H4 (cell line): ENCODE measurements at places on chromosomes 2 and 18.
A peak's percentile ranks its signal among the peaks of the same experiment; 100 is the strongest.

DNA sequence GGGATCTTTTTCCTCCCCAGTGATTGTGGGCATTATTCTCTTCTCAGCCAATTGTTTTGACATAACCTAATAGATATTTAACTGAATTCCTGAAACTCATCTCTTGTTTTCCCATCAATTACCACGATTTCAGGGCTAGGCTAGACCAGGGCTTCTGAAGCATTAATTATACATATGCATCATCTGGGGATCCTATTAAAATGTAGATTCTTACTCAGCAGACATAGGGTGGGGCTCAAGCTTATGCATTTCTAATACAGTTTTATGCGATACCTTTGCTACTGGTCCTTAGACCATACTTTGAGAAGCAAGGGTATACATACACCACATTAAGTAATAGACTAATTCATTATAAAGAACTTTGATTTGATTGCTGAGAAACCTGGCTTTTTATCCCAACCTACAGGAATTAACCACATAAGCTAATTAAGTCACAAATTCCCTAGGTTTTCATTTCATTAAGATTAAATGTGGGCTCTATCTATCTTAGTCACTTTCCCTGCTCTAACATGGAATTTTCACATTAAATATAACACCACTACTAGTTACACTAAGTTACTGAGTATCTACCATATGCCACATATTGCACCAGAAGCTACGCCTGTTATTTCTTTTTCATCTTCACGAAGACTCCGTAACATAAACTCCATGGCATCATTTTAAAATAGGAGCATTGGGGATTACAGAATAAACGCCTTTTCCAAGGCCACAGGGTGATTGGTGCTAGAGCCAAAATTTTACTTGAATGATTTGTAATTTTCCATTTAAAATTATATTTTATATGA lies 417.5 kb downstream of the DPP10 start:
- DNase-seq, result no peak

DNA sequence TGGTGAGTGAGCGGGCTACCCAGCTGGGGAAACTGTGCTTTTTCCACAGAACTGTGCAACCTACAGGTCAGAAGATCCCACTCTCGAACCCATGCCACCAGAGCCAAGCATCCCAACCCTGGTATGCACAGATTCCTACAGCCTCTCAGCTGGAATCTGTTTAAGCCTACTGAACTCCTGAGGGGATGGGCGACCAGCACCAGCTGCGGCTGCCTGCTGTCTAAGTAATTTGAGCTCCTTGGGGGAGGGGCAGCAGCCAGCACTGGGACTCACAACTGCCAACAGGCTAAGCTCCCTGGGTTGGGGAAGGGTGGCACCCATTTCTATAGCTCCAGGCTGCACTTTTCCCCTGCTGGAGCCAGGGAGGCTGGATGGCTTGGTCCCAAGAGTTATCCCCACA lies 11.8 kb downstream of the CYP27C1 start:
- DNase-seq, result peak; percentile 96

- DNase-seq, result no peak
Observed at GRCh38 chr2:47535996-47536395, 133.0 kb downstream of the MSH2 start.

GRCh38 chr2:47056868-47057686 lies 98.0 kb downstream of the STPG4 start:
- no peak for DNase-seq

- no peak for DNase-seq
Observed at GRCh38 chr2:234267534-234267933, 217.0 kb downstream of the SPP2 start.

GRCh38 chr2:157324331-157324843 lies 1.2 kb downstream of the ERMN start:
- no peak for DNase-seq

GRCh38 chr2:68482296-68482820 lies 15.0 kb downstream of the APLF start:
- DNase-seq, result no peak

GRCh38 chr2:14901737-14902136 lies 269.2 kb downstream of the LRATD1 start:
- DNase-seq, result no peak

- no peak for DNase-seq
Observed at GRCh38 chr2:217555081-217555876, 447.5 kb downstream of the TNS1 start.

GRCh38 chr2:176137906-176138305 lies 8.4 kb downstream of the HOXD8 start:
- DNase-seq, result no peak

- DNase-seq, result no peak
Observed at GRCh38 chr2:32706815-32707579, 79.1 kb downstream of the TTC27 start.

- DNase-seq, result peak; percentile 21
Observed at GRCh38 chr2:133063775-133064174, 393.8 kb upstream of the LYPD1 start.

- peak; percentile 42 for DNase-seq
Observed at GRCh38 chr2:228318218-228318617, 136.7 kb upstream of the SPHKAP start.

DNA sequence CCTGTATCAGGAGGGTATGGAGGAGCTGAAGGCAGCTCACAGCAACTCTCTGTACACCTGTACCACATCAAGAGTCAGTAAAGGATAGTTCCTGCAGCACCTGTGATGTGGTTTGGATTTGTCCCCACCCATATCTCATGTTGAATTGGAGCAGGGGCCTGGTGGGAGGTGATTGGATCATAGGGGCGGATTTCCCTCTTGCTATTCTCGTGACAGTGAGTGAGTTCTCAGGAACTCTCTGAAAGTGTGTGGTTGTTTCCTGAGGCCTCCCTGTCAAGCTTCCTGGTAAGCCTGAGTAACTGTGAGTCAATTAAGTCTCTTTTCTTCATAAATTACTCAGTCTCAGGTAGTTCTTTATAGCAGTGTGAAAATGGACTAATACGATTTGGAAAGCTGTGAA lies 28.9 kb downstream of the OSBPL1A start:
- DNase-seq, result no peak

- DNase-seq, result no peak
Observed at GRCh38 chr2:183348492-183348891, 224.2 kb downstream of the NUP35 start.

DNA sequence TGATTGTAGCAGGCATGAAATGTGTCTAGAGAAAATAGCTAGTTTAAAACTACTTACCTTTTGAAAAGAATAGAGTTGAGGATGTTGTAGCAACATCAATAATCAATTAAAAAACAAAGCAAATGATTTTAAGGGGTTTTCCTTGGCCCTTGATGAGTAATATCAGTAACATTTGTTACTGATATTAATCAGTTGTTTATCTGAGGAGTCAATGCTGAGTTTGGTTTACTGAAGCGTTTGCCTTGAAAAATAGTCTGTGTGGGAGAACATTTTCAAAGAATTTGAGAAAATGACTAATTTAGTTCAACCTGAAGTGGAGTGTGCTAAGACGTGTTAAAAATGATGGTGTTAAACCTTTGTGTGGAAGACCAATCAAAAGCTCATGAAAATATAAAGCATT lies 9.3 kb downstream of the PTH2R start:
- no peak for DNase-seq

DNA sequence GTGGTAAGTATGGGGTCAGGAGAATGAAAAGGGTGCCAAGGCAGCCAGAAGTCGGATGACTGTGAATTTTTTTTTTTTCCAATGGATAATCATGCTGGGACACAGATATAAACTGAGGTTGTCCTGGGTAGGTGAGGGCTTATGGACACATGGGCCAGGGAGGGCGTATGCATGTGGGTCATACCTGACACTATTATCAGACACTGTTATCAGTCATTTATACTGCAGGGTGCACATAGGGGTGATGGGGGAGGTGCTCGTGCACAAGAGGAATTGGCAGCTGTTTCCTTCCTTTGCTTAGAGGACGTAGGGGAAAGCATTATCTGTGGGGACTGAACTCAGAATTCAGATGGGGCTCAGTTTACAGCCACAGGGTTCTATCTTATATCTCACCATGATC lies 10.1 kb downstream of the CTIF start:
- no peak for DNase-seq

DNA sequence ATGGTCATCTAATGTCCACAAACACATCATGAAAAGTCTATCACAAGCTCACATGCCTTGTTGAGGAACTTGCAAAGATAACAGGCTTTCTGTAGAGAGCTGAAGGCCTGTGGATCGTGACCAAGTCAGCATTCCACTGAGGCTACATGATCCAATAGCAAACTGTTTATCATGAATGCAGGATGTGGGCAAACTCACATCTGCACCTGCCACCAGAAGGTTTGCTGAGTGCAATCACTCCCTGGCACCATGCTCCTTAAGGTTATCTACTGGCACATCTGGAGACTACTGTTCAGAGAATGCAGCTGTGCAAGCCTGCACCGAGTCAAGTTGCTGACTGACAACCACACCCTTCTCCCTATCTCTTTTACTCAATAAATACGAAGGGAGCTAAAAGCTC lies 67.3 kb upstream of the ACAA2 start:
- DNase-seq, result no peak

DNA sequence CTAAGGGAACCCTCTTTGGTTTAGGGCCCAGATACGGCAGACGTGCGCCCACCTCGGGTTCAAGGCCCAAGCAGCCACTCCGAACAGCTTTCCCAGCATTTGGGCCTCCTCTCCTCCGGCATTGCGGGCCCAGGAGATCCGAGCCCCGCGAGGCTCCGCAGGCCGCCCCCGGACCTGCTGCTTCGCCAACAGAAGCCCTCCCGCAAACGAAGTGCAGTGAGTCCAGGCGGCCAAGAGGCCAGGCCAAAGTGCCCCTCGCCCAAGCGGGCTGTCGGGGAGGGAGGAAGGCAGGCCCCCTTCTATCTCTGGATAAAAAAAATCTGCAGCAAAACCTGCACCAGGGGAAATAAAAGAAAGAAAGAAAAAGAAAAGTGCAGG lies 6.0 kb downstream of the EN1 start:
- DNase-seq, result no peak

DNA sequence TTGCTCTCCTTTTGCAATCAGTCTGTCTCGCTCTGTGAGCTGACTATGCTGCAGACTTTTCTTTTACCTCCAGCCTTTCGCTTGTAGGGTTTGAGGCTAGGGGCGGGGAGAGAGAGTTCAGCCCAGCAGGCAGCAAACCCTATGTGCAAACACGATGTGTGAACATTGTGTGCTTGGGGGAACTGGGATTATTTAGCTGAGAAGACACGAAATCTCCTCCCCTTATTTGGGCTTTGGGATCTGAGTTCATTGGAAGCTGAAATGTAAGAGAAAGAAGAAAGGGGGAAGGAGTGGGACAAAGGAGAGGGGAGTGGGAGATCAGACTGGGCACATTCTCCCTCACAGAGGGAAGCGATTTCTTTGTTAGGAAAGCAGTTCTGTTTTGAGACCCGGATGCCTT lies 189.6 kb upstream of the TNP1 start:
- DNase-seq, result no peak

- DNase-seq, result peak; percentile 17
Observed at GRCh38 chr18:71505526-71505925, 1038.6 kb downstream of the CBLN2 start.

GRCh38 chr2:64317707-64318475 lies 136.1 kb upstream of the LGALSL start:
- no peak for DNase-seq

DNA sequence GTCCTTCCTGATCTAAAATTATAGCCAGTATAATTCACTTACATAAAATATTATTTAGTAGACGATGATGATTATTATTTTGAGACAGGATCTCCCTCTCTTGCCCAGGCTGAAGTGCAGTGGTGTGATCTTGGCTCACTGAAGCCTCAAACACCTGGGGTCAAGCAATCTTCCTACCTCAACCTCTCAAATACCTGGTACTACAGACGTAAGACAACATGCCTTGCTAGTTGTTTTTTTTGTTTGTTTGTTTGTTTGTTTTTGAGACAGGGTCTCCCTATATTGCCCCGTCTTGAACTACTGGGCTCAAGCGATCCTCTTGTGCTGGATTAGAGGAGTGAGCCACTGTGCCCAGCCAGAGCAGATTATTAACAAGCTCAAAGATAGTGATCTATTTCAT lies 399.1 kb upstream of the ZNF804A start:
- no peak for DNase-seq

DNA sequence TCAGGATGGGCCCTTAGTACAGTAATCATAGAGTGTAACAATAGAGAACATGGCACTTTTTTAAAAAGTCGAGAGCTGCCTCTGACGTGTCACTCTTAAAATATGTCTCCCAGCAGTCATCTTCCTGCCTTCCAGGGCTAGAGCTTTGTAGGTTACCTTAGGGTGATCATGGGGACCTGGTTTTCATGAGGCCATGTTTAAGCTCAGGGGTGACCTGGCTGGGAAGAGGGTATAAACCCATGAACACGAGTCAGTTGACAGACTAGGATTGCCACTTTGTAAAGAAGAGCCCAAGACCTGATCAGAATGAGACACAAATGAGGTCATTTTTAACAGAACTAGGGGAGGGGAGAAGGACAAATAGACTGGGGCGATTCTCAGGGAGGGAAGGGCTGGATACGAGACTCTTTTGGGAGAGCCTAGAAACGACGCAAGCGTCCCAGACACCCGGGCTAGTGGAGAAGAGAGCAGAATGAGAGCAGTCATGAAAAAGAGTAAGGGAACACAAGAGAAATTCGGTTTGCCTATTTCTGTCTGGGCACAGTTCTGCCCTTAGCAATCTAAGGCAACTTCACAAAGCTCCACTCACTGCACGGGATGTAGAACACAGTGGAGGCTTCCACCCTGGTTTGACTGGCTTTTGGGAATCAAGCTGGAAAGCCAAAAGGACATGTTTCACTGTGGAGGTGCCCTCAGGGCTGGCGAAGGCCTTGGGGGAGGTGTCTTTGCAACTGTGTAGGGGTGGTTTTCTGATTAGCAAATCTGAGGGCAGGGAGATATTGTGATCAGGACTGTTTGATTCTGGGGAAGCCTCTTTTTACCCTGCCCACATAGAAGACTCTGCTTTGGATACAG lies 1.8 kb upstream of the RAB31 start:
- no peak for DNase-seq

- no peak for DNase-seq
Observed at GRCh38 chr2:64982311-64982857, 6.8 kb upstream of the SLC1A4 start.

DNA sequence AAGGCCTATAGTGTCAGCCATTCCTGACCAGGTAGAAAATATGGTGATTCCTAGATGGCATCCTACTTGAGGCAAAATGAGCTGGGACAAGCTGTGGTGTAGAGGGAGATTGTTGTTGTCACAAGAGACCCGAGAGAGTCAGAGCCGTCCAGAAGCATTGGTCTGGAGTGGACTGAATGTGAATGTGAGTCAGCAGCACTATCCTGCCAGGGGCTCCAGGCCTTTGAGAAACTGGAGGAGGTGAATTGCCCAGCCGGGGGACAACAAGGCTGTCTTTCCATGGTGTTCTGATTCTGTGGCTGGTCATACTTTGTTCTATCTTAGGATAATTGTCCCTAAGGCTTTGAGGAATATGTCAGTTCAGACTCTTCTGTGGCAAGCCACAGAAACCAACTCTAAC lies 29.4 kb upstream of the EIF2AK3 start:
- no peak for DNase-seq
